RPMI7951 (cell line): ENCODE measurements at places on chromosomes 11 and 22. TPM values are rescaled to one million over a fixed set of nuclear protein-coding genes. Genes with fewer than 3 reads are reported as not detected.

DNA sequence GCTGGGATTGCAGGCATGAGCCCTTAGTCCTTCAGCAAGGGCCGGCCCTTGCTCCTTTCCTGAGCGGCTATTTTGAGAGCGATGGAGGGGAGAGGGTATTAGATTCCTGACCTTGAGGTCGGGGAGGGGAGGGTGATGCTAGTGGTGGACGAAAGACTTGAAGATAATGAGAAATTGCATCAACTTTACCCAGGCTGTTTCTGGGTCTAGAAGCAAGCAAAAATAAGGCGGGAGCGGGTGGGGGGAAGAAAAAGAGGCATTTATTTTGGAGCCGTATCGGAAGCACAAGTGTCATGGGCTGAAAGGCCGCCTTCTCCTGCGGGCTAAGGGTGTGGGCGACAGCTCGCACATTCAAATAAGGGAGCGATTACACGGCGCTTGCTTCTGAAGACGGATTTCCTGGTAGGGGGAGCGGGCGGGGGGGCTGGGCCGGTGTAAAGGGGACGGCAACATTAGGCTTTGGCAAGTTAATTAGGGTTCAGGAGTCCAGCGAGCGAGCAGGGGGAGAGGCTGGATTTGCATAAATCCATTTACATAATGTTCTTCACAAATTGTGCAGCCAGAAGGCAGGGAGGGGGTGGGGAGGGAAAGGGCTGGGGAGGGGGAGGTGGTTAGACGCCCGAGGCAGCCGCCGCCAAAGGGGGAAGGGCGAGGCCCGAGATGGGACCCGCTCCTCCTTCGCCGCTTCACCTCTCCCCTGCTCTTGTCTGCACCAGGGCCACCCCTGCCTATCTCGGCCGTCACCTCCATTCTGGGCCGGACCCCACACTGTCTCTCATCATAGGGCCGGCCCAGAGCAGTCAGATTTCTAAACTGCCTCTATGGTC is 245.9 kb downstream of the MIAT start:
- no peak for DNase-seq

BTG4 gene
- total RNA-seq, result 0.78 TPM in 1 of 2 replicates, not detected in the other

GRCh38 chr11:123586568-123586967 is 67.9 kb downstream of the SCN3B start:
- no peak for DNase-seq

DNA sequence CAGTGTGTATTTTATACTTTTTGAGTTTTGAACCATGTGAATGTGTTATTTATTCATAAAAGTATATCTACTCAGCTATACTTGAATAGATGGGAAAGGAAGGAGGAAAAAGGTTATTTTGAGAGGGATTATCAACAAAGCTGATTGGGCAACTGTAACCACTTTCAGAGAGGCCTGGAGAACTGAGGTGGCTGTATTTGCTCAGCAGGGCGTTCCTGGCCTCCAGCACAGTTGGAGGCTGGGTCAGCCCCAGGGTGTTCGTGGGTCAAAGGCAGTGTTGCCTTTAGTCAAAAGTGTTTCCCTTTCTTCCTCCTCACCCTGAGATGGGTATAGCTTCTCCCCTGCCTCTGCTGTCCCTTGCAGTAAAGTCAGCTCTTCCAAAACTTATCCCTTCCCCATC is 26.7 kb downstream of the ASCC2 start:
- DNase-seq, result no peak

DAGLA gene
- total RNA-seq, result 0.78 and 0.96 TPM in 2 replicates

DNA sequence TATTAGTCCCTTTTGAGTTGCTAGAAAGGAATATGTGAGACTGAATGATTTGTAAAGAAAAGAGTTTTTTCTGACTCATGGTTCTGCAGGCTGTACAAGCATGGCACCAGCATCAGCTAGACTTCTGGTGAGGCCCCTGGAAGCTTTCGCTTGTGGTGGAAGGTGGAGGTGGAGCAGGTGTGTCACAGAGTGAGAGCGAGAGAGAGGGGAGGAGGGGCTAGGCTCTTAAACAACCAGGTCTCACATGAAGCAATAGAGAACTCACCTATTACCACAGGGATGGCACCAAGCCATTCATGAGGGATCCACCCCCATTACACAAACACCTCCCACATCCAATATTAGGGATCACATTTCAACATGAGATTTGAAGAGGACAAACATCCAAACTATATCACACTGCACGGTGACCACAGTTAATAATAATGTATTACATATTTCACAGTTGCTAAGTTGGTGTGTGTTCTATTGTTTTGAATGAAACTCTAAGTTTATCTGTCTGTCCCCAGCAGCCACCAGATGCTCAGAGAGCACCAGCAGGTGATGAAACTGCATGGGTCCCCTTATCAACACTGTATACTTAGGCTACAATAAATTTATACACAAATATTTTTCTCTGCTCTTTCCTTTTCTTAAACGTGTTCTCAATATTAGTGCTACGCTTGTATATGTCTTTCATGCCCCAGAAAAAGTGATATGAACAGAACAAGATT is 14.1 kb downstream of the ZFP91 start:
- DNase-seq, result no peak

- no peak for DNase-seq
These were observed 732 bp upstream of the SORL1 start for GRCh38 chr11:121451178-121451985.

FAU gene
- 366 and 448 TPM in 2 replicates for total RNA-seq
